Osteoblast (primary cell): ENCODE measurements at places on chromosomes 6 and 20. TPM values are rescaled to one million over a fixed set of nuclear protein-coding genes. Genes with fewer than 3 reads are reported as not detected.
A peak's percentile ranks its signal among the peaks of the same experiment; 100 is the strongest.

DNA sequence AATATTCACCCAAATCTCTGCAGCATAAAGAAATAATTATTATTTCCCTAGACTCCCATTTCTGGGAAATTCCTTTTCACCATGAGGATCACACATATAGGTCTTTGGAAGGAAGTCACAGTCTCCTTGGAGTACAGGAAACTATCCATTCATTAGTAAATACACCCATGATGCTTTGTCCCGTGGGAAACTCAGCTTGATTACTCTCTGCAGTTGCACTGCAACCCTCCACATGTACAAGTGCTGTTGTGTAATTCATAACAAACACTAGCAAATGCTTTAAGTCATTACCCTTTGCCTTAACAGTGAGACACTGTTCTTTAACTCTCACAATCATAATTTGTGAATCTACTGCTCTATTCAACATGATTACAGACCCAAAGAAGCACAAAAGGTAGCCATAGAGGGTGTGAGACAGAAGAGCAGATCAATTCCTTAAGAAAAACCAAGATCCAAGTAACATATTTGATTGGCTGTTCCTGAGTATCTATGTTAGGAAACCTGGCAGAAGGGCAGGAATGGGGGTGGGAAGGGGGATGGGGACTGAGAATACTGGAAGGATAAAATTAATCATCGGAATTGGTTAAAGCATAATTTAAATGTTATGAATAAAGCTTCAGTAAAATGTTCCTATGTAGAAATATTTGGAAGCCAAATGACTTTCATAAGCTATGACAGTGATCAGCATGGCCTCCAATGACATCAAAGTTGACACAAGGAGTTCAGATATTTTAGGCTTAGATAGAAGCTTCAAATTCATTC is 268.0 kb downstream of the HACE1 start:
- DNase-seq, result peak; percentile 42

GRCh38 chr6:144211160-144211559 is 60.8 kb downstream of the STX11 start:
- DNase-seq, result no peak

GRM1 gene
- under 0.01 TPM in 2 replicates for total RNA-seq

- no peak for DNase-seq
Observed at GRCh38 chr6:139114746-139115145, 20.1 kb upstream of the HECA start.

GRCh38 chr20:38126146-38126921 is 38.7 kb downstream of the TGM2 start:
- DNase-seq, result no peak

- DNase-seq, result no peak
Observed at GRCh38 chr20:52365688-52366087, 174.1 kb upstream of the ZFP64 start.

- peak; percentile 49 for DNase-seq
Observed at GRCh38 chr6:52363228-52363867, 1.4 kb downstream of the PAQR8 start.
